ENCODE measurements at places on chromosomes 11 and 22. TPM values are rescaled to one million over a fixed set of nuclear protein-coding genes. Genes with fewer than 3 reads are reported as not detected.

DNA sequence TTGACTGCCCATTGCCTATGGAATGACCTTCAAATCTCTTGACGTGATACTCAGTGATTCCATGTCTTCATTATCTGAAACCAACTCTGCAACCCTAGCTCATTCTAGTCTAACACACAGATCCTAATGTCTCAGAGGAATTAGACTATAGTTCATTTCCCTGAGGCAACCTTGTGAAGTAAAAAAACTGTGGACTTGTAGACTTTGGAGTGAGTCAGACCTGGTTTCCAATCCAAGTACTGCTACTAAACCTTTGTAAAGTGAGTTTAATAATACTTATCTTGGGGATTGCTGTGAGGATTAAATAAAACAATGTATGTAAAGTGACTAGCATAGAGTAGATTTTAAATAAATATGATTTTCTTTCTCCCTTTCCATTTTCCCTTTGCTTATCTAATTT is 226.1 kb downstream of the BLID start:
- no peak for ATAC-seq

The ENTHD1 gene
- 0.58 TPM for total RNA-seq

- no peak for ATAC-seq
These were observed 8.9 kb downstream of the RDX start for GRCh38 chr11:110287537-110287936.

- ATAC-seq: no peak
These were observed 75.5 kb upstream of the RAB38 start for GRCh38 chr11:88250566-88251242.

DNA sequence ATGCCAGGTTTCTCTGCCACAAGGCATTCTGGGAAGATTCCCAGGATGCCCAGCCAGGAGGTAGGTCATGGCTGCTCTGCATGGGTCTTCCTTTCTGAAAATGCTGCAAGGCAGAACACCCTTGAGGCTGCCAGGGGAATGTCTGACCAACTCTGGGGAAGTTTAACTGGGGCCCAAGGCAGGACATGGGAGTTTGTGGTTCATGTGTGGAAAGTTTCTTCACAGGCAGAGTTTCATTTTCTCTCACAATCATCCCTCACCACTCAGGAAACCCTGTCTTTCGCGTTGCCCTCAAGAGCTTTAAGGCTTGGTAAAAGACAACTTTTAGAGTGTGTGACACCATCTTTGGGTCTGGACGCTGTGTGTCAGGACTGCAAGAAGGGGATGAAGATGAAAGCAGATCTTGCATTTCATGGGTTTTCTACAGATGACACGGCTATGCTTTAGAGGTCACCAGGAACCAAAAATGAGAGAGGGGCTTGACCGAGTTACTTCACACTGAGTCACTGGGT is 133.5 kb downstream of the CD44 start:
- peak; percentile 87 for ATAC-seq

The CHRM4 gene
- total RNA-seq: 6.1 TPM

GRCh38 chr22:26565889-26566288 is 24.0 kb downstream of the TPST2 start:
- ATAC-seq: no peak

DNA sequence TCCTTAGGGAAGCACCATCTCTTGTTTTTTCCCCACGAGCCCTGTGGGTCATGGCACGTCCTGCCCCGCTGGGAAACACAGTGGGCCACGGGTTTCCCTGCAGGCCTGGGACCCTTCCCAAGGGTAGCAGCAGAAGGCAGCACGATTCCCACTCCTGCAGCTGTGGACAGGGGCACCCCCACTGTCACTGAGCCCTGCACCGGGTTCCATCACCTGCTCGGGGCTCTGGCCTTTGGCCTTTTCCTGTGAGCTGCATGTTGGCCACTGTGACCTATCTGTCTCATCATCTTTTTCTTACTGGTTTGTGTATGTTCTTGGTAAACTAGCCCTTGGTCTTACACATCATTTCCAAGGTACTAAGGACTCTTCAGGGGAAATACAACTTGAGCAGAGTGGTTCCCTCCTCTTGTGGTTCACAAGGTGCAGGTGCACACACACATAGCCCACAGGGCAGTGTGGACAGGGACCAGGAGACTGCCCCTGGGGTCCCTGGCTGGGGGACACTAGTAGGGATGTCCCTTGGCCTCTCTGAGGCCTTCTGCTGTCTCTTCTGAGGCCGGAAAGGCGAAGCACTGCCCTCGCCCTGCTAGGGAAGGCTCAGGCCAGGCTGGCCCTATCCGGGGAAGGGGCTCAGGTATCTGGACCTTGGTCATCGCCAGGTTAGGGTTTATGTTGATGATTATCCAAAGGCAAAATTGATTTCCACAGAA is 19.0 kb upstream of the TXNRD2 start:
- no peak for ATAC-seq

The NEFH gene
- total RNA-seq: 2.9 TPM

The SLC25A18 gene
- total RNA-seq: not detected

The KRTAP5-9 gene
- total RNA-seq: not detected

- no peak for ATAC-seq
These were observed 53.3 kb downstream of the IGLL1 start for GRCh38 chr22:23526596-23527316.

GRCh38 chr11:20261526-20261925 is 101.3 kb upstream of the DBX1 start:
- no peak for ATAC-seq

- no peak for ATAC-seq
These were observed 35.0 kb downstream of the DKK3 start for GRCh38 chr11:11973361-11973800.

The OR4C46 gene
- total RNA-seq: not detected

DNA sequence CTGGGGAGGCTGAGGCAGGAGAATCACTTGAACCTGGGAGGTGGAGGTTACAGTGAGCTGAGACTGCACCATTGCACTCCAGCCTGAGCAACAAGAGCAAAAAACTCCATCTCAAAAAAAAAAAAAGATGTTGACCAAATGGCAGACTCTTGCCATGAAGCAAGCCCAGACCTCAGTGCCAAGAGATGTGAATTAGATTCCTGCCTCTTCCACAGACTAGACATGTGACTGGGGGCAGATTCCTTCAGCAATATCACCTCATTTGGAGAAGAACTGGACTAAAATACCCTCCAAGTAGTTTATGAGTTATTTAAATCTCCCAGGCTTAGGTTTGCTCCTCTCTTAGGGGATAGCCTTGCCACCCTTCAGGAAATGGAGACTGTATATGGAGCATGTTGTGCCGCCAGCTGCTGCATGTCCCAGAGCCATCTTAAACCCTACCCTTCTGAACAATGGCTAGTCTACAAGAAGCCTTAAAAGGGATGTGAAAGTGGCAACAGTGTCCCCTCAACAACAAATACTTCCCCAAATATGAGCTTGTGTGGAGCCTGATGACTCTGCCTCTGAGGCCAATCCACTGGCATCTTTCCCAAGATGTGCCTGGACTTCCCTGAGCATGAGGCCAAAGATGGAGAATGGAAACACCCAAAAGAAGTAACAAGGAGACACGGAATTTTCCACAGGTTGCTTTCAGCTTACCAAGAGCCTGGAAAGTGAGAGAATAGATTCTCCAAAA is 763 bp upstream of the MS4A7 start:
- ATAC-seq: no peak

DNA sequence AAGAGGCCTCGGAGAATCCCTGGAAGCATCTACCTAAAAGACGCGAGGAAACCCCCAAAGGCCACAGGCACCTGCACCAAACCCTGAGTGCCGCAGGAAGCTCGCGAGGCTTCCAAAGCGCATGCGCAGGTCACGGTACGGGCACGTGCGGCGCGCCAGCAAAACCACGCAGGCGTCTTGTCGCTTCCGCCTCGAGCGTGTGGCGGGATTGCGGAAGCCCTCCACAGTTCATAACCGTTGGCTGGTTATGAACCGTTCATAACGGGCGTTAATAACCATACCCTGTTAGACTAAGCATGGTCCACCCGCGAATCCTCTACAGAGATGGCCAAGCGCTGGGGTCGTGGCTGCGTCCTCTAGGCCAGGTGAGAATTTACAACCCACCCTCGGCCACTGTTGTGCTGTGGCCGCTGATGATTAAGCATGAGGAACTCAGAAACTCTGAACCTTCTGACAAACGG is 46.4 kb downstream of the MORC2 start:
- peak; percentile 61 for ATAC-seq

DNA sequence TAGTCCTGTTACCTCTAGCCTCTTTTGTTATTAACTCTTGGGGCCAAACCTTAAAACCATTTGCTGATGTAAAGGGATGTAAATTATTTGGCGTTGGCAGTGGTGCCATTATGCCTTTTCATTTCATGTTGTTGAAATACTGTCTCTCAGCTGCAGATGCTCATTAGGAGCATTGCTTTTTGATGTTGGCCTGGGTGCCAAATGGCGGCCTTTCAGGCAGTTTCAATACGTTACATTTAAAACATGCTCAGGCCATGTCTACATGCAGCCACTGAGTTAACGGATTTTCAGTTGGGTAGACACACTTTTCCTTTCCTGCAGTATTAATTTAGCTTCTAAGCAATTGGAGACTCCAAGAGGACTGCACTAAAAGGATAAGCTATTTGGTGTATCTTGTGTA is 5.3 kb downstream of the NCAM1 start:
- no peak for ATAC-seq

- ATAC-seq: peak; percentile 84
These were observed 181.4 kb downstream of the DBX1 start for GRCh38 chr11:19978668-19979518.

GRCh38 chr11:43447151-43447550 is 88.4 kb downstream of the TTC17 start:
- ATAC-seq: no peak

GRCh38 chr22:32217465-32217864 is 12.6 kb upstream of the RFPL2 start:
- ATAC-seq: no peak

GRCh38 chr11:124898711-124899110 is 1.0 kb upstream of the ROBO4 start:
- ATAC-seq: no peak

GRCh38 chr22:41501209-41501608 is 32.3 kb downstream of the ACO2 start:
- ATAC-seq: peak; percentile 67

- no peak for ATAC-seq
These were observed 8.1 kb downstream of the ZFP91 start for GRCh38 chr11:58586998-58587397.

The SMTN gene
- 42.6 TPM for total RNA-seq

DNA sequence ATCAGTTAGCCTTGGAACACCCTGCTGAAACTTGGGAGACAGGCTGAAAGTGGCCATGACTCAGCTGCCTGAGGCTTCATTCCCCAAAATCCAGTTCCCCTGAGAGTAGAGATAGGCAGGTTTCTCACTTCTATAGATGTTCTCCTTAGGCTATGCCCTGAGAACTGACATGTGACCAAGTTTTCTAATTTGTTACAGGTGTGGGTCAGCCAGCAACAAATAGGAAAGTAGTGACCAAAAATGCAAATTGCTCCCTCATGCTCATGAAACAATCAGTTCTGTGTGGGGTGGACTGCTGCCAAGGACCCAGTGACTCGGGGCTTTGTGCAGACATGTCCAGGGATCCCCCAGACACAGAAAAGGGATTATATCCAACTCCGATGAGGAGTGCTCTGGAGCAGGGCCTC is 7.3 kb upstream of the CCDC15 start:
- no peak for ATAC-seq

GRCh38 chr11:12067796-12068357 is 42.5 kb upstream of the MICAL2 start:
- ATAC-seq: no peak

- no peak for ATAC-seq
These were observed 21.6 kb downstream of the SVIP start for GRCh38 chr11:22807855-22808570.

The ANO9 gene
- total RNA-seq: 119 TPM

The OR2D2 gene
- total RNA-seq: not detected

The DDX25 gene
- total RNA-seq: 0.32 TPM

The MRGPRF gene
- total RNA-seq: not detected

DNA sequence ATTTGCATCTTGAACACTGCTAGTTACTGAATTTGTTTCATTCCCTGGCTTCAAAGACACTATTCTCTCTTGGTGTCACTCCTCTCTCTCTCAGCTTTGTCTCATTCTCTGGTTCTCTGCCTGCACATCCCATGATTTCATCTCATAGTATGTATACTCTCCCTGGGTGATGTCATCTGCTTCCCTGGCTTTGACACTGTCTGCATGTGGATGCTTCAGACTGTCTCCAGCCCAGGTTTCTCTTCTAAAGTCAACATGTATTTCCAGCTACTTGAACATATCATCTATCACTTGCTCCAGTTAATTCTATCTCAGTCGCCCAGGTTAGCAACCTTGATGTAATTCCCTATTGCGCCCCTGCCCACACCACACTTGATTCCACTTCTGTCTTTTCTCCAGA is 9.3 kb upstream of the ACAT1 start:
- no peak for ATAC-seq

The OR6T1 gene
- not detected for total RNA-seq

- no peak for ATAC-seq
These were observed 108.7 kb upstream of the SNX19 start for GRCh38 chr11:131025020-131025419.

DNA sequence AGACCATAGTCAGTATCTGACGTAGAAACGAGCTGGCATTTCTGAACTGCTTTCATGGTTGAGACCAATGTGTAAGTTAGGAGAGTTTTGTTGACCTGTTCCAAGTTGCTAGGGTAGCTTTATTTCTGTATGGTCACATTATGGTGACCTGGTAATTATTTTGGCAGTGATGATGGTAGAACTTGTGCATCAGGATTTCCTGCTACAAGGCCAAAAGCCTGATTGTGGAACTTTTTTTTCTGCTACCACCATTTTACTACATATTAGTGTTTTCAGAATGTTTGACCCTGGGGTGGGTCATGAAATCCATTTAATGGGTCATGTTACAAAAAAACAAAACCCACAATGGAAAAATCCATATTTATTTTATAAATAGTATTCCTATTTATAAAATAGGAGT is 18.9 kb downstream of the FBXO7 start:
- ATAC-seq: no peak

DNA sequence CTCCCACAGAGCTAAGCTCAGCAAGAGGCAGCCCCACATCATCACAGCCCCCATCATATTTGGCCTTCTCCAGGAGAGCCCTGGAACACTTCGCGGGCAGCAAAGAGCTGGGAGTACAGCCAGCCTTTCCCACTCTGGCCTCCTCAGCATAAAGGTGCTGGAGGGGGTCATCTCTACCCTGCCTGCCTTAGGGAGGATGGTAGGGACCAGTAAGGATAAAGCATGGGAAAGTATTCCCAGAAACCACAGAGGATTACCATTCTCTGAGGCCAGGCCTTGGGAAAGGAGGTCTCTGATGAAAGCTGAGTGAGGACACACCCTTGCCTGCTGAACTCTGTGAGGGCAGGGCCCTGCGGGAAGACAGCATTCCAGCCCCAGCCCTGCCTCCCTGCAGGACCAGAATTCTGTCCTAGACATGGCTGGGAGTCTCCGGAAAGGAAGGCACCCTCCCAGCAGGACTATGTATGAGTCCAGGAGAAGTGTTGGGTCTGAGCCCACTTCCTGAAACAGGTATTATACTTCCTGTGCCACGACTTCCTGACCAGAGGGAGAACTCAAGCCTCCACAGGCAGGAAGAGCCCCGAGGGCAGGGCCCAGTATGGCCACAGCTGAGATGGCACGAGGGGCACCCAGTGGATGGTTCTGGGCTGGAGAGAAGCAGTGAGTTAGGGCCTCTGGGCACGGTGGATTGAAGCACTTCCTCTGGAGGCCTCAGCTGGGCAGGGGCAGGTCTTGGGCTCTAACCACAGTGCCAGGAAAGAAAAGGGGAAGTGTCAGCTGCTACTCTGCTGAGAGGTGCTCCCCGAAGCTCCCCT is 12.9 kb upstream of the CASTOR1 start:
- ATAC-seq: no peak

The KRTAP5-2 gene
- total RNA-seq: not detected

GRCh38 chr22:17818649-17819048 is 44.4 kb upstream of the BID start:
- ATAC-seq: no peak

The GRIK4 gene
- total RNA-seq: not detected

GRCh38 chr11:61460986-61461385 is 31.1 kb downstream of the SDHAF2 start:
- no peak for ATAC-seq

Measured in activated T-helper 17 cell treated with anti-CD3 and anti-CD28 coated beads, Interleukin-2, amount 50 U/mL, for 72 hours (primary cell).